ENCODE measurements at places on chromosomes 1 and 21. TPM values are rescaled to one million over a fixed set of nuclear protein-coding genes. Genes with fewer than 3 reads are reported as not detected.

Gene PHLDA3
- total RNA-seq = 149 TPM

Gene TMEM53
- 9.2 TPM for total RNA-seq

Gene SPATA21
- 0.05 TPM for total RNA-seq

Gene PLEKHA6
- total RNA-seq = 37.8 TPM

Gene SMCP
- not detected for total RNA-seq

Gene CNKSR1
- total RNA-seq = 0.32 TPM

Gene SPRR2G
- total RNA-seq = not detected

Measured in A549 treated with GW870086 at 1 μM for 4 hours (cell line).